ENCODE measurements at places on chromosomes 6 and 20.

- DNase-seq: no peak
These were observed 2.8 kb upstream of the RNF24 start for GRCh38 chr20:4018023-4018748.

DNA sequence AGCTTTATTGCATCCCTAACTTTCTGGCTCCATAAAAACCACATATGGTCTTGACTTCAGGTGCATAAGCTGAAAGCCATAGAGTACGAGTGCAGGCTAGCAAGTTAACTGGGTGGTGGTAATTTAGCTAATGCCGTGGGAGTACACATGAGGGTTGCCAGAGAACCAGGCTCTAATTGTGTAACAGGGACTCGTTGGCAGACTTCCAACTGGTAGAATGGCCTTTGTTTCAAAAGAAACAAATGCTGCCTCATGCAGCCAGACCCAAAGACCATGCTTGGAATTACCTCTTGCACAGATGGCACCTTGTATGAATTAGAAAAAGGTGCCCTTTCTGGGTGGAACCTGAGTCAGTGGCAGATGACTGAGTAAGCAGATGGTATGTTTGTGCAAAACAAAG, 73.2 kb downstream of the LY86 start:
- no peak for DNase-seq

DNA sequence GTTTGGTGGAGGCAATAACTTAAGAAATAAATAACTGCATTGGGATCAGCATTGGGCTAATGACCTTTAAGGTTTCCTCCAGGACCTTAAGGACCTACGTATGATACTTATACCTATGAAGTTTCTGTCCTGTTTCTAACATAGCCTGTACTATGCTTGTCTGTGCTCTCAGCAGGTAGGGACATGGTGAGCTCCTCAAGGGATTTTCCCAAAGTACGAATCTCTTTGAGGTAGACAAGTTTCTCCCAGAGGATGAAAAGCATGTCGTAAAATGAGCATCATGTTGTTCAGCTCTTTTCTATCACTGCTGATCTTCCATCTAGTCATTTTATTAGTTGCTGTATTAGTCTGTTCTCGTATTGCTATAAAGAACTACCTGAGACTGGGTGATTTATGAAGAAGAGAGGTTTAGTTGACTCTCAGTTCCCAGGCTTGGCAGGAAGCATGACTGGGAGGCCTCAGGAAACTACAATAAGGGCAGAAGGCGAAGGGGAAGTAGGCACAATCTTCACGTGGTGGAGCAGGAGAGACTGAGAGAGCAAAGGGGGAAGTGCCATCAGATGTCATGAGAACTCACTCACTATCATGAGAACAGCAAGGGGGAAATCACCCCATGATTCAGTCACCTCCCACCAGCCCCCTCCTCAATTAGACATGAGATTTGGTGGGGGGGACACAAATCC, 77.8 kb upstream of the TGM3 start:
- no peak for DNase-seq

- DNase-seq: no peak
These were observed 8.8 kb downstream of the CLDN20 start for GRCh38 chr6:155272353-155273232.

- DNase-seq: no peak
These were observed 18.4 kb upstream of the NUP153 start for GRCh38 chr6:17725083-17725482.

DNA sequence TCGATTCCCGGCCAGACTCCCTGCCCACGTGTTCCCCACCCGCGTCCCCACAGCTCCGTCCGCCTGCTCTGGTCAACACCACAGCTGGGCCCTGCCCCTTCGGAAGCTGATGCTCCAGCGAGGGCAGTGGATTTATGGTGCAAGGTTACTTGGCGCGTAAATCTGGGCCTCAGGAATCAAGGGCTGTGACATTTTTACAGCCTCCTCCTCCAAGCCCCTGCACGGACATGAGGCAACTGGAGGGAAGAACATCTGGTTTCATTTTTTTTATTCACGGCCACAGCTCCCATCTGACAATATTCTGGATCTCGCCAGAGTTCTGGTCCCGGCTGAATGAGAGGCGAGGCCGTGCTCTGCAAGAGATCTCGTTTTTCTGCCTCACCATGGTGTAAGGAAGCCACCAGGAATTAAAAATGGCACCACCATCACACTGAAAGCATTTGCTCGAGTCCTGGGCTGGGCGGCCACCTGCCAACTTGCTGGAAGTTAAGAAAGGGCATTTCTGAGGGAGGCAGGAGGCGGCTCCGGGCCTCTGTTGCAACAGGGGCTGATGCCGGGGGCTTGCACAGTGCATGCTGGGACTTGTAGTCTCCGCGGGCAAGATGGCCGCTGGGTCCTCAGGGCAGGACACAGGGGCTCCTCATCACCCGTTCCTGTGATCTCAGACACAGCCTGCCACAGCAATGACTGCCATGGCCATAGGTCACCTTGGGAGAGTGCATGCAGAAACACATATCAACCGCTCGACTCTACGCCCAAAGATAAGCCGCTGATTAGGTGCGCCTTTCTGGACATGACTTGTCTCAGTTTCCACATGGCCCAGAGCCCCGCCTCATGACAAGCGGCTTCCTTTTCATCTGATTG, 148.5 kb downstream of the LY86 start:
- no peak for DNase-seq

DNA sequence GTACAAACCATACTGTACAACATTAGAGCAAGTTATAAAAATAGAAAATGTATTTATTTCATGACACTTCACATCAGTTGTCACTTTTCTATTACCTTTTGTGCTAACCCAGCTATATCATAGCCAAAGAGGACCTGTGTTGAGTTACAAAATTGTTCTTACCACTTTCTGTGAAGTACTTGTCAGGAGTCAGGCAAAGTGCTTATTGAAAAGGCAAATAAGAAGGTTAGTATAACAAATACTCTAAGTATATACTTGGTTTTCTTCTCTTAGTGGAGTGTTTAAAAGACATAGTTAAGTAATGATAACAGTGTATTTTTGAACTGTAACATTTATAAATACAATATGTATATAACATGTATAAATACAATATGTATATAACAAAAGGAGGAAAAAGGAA, 88.9 kb downstream of the HIVEP1 start:
- no peak for DNase-seq

DNA sequence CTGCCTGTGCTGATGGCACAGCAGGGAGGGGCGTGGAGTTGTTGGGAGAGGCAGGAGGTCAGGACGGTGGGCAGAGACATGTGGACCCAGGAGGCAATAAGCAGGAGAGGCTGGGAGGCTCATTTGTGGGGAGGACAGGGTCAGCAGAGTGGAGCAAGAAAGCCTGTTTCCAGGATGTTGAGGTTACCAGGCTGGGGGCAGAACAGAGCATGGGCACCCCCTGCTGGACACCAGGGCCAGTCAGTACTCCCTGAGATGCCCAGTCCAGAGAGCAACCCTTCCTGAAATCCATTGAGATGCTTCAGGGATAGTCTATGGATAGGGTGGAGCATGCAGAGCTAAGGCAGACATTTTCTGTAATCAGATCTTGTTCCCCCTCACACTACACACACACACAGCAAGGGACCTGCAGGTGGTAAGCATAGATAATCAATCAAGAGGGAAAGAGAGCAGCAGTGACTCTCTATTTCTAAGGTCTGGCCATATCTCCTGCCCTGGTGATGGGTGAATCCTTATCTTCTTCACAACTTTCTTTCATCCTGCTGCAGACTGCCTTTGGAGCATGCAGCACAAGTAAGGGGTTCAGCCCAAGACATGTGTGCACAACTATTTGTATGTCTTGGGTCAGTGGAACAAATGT, 41.7 kb downstream of the MOCS1 start:
- DNase-seq: no peak

DNA sequence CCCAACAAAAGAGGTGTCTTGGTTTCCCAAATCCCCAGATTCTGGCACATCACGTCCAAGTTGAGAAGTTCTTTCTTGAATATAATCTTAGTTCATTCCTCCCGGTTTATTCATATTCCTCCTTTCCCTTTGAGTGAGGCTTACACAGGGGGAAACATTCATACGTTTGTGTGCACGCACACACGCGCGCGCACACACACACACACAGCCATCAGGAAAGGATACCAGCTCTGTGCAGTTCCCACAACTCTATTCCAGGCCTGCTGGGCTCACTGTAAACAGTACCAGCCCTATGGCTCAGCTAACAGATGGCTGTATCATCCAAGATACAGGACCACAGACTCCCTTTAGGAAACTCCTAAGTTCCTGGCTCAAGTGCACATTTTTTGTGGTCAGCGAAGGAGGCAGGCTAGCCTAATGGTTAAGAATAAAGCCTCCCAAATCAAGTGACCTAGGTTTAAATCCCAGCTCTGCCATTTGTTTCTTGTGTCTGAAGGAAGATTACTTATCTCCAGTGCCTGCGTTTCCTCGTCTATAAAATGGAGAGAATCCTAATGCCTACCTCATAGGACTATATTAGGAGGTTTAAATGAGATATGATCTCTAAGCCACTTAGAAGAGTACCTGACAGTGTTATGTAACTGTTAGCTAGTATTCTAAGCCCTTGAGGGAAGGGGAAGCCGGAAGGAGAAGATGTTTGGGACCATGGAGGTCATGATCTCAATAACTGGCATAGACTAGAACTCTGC, 3.7 kb upstream of the TAF8 start:
- no peak for DNase-seq

DNA sequence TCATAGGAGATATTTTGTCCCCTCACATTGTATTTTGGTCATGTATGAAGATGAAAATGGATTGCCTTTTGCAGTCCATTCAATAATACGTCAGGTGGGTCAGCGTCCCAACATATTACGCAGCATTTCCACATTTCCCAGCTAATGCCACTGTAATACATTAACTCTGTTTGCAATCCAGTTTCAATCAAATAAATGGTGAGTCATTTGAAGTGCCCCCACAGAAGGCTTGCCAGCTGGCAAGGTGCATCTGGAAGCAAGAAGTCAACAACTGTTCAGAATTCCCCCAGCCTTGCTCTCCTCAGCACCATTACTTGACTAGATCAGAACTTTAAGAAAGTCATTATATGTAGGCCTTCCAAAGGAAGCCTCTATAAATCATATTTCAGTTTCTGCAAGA, 50.4 kb downstream of the PHACTR1 start:
- no peak for DNase-seq

- DNase-seq: no peak
These were observed 186.2 kb downstream of the CDH26 start for GRCh38 chr20:60144404-60144803.

- DNase-seq: no peak
These were observed 3.9 kb upstream of the KCNS1 start for GRCh38 chr20:45104786-45105185.

DNA sequence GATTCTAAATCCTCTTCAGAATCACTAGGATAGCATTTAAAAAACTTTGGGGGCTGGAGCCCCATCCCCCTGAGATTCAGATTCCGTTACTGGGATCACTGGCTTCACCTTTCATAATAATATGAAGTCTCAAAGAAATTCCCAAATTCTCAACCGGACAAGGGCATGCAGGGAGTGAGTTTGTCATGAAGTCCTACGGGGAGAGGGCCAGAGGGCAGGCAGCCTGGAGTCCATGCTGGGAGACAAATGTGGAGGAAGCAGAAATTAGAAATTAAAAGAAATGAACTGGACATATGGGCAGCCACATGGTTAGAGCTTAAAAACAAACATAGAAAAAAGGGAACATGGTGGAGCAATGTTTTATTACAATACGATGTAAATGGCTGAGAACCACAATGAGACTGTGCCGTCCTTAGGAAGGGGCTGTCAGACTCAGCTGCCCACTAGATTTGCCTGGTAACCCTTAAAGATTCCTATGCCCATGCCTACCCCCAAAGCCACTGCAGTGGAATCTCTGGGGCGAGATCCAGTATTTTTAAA, 142.6 kb downstream of the CEBPB start:
- DNase-seq: no peak

GRCh38 chr6:150142097-150142669, 661 bp upstream of the PPP1R14C start:
- no peak for DNase-seq

- no peak for DNase-seq
These were observed 98.1 kb downstream of the MAP3K7 start for GRCh38 chr6:90488816-90489215.

- no peak for DNase-seq
These were observed 52.1 kb downstream of the PRKN start for GRCh38 chr6:162675503-162675902.

DNA sequence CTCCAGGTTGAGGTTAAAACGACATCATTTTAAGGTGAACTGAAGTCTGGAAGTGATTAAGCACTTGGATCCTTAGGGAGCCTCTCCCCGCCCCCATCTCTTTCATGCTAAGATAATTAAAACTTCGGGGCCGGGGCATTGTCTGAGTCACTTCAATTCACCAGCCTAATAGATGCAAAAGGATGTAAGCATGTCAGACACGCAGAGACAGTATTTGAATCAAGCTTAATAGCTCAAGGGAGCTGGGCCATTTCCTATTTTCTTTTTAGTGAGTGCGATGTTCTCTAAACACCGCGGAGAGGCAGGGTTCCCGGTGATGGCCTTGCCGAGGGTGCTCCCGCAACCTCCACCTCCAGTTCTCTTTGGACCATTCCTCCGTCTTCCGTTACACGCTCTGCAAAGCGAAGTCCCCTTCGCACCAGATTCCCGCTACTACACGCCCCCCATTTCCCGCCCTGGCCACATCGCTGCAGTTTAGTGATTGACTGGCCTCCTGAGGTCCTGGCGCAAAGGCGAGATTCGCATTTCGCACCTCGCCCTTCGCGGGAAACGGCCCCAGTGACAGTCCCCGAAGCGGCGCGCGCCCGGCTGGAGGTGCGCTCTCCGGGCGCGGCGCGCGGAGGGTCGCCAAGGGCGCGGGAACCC, 516 bp upstream of the IRF4 start:
- no peak for DNase-seq

GRCh38 chr6:142728910-142729481, 216.0 kb downstream of the HIVEP2 start:
- no peak for DNase-seq

DNA sequence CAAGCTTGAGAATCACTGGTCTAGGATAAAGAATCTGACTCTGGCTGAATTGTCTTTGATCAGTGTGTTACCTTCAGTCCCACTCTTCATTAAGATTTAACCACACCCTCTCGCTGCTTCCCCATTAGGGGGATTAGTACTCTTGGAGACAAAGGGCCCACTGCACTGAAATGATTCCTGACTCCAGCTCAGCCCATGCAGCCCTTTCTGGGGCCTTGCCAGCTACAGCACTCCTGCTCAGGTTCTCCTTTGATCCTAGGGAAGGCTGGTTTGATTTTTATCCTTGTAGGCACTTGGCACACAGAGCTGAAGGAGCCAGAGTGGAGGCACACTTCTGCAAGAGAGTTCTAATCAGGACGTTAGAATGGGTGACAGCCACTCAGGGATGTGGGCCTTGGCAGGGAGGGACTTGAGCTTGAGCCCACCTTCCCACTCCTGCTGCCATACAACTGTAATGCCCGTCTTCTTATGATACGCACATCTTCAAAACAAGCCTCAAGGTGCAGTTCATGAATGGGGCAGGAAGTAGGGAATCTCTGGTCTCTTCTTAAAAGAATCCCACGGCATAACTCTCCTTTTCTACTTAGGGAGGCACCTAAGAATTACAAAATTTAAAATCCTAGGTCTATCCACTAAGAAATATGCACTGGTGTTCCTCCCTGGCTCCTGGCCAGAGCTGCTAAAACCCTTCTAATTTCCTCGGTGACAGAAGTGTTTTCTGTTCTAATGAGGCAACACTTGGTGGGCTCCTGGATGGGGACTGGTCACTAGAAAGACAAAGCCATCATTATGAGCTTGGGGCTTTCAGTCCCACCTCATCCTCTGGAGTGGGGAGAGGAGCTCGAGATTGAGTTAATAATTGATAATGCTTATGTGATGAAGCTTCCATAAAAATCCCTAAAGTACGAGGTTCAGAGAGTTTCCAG, 1.5 kb upstream of the SLA2 start:
- no peak for DNase-seq
